GM23248 (cell line): ENCODE measurements at places on chromosomes 12 and 14. TPM values are rescaled to one million over a fixed set of nuclear protein-coding genes. Genes with fewer than 3 reads are reported as not detected.

The PTPRO gene
- 0.13 and 0.22 TPM in 2 replicates for total RNA-seq

DNA sequence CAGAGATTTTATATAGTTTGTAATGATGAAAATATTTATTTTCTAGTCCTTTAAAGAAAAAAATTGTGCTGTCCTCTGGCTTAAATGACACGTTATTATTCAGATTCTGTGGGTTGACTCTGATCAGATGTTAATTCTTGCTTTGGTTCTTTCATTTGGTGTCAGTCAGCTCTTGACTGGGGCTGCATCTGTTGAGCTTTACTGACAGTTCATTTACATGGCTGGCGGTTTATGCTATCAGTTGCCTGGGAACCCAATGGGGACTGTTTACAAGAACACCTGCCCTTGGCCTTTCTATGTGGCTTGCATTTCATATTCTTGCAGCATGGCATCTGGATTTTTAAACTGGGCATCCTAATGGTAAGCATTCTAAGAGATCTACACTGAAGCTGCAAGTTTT is 667.1 kb upstream of the FBXO33 start:
- no peak overlapping the region for H3K4me3 ChIP-seq
- no peaks in the 10 kb centered on the region for H3K36me3 ChIP-seq

DNA sequence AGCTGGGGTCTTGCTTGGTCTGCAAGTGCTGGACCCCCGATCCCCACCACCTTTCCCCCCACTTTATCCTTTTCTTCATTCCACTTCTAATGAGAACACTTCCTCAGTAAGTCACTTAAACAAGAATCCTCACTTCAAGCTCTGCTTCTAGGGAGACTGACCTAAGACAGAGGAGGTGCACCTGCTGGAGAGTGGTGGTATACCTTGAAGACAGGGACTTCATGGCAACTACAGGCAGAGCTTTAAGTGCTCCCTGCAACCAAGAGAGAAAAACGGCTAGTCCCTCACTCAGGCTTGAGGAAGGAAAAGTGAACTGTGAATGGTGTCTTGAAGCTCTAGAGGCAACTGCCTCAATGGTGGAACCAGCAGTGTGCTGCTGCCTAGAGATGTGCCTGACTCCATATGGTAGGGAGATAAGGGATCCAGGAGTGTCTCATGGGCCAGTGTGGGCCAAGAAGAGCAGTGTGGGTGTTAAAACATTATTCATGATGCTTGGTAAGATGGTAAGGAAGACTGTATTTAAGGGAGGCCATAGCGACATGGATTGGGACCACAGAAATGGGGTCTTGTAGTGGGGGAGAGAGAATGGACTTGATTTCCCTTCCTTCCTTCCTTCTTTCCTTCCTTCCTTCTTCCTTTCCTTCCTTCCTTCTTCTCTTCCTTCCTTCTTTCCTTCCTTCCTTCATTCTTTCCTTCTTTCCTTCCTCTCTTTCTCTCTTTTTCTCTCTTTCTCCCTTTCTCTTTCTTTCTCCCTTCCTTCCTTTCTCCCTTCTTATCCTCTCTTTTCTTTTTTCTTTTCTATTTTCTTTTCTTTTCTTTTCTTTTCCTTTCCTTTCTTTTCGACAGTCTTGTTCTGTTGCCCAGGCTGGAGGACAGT is 96.2 kb upstream of the NAP1L1 start:
- no peak overlapping the region for H3K27ac ChIP-seq
- no peaks in the 10 kb centered on the region for H3K36me3 ChIP-seq
- DNase-seq: no peak
- no peak overlapping the region for H3K4me3 ChIP-seq

GRCh38 chr12:108046135-108046534 is 83.0 kb upstream of the WSCD2 start:
- no peaks in the 10 kb centered on the region for H3K4me1 ChIP-seq
- H3K4me3 ChIP-seq: no peak overlapping the region
- H3K36me3 ChIP-seq: no peaks in the 10 kb centered on the region
- no peak for DNase-seq
- H3K27ac ChIP-seq: no peak overlapping the region
- no peaks in the 10 kb centered on the region for H3K27me3 ChIP-seq

- H3K4me1 ChIP-seq: peaks cover 7% of the 10 kb centered on the region
- peak; percentile 50 for DNase-seq
- no peak overlapping the region for H3K27ac ChIP-seq
- H3K27me3 ChIP-seq: no peaks in the 10 kb centered on the region
- H3K36me3 ChIP-seq: no peaks in the 10 kb centered on the region
These were observed 1.7 kb upstream of the CHPT1 start for GRCh38 chr12:101695706-101696105.
